ENCODE measurements at places on chromosomes 3 and 15.

- DNase-seq: no peak
These were observed 21.7 kb upstream of the KPNA4 start for GRCh38 chr3:160587105-160587504.

DNA sequence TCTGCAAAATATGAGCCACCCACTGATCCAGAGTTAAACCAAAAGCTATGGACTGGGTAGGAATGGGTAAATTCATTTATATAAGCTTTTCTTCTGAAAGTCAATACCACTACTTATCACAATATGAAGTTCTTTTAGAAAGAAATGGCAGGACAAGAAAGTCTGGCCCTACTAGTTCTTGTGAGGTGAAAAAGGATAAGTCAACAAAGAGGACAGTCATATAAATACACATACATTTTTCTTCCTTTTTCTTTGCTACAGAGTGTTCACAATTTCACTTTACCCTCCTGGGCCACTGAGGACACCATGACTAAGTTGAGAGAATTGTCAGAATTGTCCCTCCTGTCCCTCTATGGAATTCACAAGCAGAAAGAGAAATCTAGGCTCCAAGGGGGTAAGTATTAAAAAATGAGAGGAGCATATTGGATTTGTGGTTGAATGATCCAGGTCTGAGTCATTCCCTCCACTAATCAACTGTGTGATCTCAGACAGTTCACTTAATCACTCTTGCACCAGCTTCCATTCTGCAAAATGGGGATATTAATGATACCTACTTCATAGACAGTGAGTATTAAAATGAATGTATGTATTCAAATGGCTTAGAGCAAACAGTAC lies 27.6 kb downstream of the ACP3 start:
- DNase-seq: peak; percentile 53

GRCh38 chr15:91857224-91857585 lies 3.7 kb downstream of the SLCO3A1 start:
- no peak for DNase-seq

- no peak for DNase-seq
These were observed 1076.6 kb downstream of the IGSF11 start for GRCh38 chr3:117958027-117958426.

GRCh38 chr3:174986685-174987084 lies 127.6 kb downstream of the NAALADL2 start:
- peak; percentile 37 for DNase-seq

DNA sequence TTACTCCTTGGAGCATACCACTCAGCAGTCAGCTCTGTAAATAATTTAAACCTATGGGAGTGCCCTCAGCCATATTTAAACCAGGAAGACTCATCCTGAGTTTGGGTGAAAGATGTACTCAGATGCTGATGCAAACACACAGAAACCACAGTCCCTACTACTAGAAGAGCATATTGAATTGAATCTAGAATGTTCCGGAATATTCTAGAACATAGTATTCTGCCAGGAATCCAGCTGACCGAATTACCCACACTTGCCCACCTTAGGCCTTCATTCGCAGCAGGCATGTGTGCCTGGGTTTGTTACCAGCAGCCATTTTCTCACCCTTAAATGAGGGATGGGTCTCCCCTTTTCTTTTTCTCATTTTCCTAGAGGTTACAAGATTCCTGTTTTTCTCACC lies 202.4 kb upstream of the ICE2 start:
- peak; percentile 26 for DNase-seq

- peak; percentile 74 for DNase-seq
These were observed 4.1 kb downstream of the P3H2 start for GRCh38 chr3:190116551-190117067.

GRCh38 chr15:69979783-69980182 lies 117.9 kb downstream of the TLE3 start:
- no peak for DNase-seq

GRCh38 chr3:79263423-79263822 lies 504.4 kb downstream of the ROBO1 start:
- DNase-seq: no peak

GRCh38 chr3:108406661-108407206 lies 103.7 kb downstream of the MYH15 start:
- DNase-seq: peak; percentile 77

- no peak for DNase-seq
These were observed 122.3 kb downstream of the PLD1 start for GRCh38 chr3:171688002-171688401.

DNA sequence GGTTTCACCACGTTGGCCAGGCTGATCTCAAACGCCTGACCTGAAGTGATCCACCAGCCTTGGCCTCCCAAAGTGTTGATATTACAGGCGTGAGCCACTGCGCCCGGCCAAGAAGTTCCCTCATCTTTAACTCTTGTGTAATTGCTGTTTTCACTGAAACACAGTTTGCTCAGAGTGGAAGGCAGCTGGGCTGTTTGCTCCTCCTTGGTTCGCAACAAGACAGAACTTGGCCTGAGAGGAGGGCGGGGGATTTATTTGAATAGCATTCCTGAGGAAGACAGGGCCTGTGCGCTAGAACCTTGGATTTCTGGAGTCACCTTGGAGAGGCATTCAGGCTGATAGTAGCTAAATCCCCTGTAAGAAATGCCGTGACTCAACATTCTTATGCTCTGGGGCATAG lies 226.7 kb upstream of the MCTP2 start:
- no peak for DNase-seq

GRCh38 chr15:92637626-92638025 lies 17.9 kb downstream of the FAM174B start:
- no peak for DNase-seq

GRCh38 chr3:79902151-79902550 lies 134.4 kb upstream of the ROBO1 start:
- DNase-seq: no peak

GRCh38 chr3:49445391-49445790 lies 16.3 kb upstream of the NICN1 start:
- no peak for DNase-seq
